Pons (tissue), 1 donor: ENCODE measurements at places on chromosomes 7 and 10.
A peak's percentile ranks its signal among the peaks of the same experiment; 100 is the strongest.

GRCh38 chr10:125984865-125985495 lies 88.6 kb downstream of the FANK1 start:
- no peak for DNase-seq

GRCh38 chr10:55476129-55476528 lies 675.1 kb upstream of the PCDH15 start:
- DNase-seq = no peak

GRCh38 chr10:101353692-101354327 lies at the start of gene BTRC:
BTRC (plus strand) TSS chr10:101354165; CDS start chr10:101354181, 16 bp downstream.
- DNase-seq = peak; percentile 100

- DNase-seq = no peak
Measured at GRCh38 chr7:151385626-151386300, 24.1 kb downstream of the WDR86 start.

DNA sequence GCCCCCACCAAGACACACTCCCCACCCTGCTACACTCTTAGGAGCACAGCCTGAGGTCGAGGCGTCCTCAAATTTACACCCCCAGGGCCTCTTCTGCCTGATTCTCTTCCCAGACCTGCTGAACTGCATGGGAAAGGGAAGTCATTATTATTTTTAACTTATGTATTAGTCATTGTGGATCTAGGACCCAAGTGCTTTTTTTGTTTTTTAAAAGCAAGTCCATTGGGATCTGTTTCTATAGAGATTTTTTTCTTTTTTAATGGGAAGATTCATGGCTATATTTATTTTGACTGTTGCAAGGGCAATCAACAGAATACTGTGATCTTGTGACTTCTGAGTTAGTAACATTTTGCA lies 203.8 kb downstream of the ZMYND11 start:
- no peak for DNase-seq

GRCh38 chr7:118129041-118129795 lies 54.7 kb upstream of the LSM8 start:
- DNase-seq = peak; percentile 24

GRCh38 chr10:97547962-97548361 lies 24.6 kb upstream of the ANKRD2 start:
- DNase-seq = no peak

DNA sequence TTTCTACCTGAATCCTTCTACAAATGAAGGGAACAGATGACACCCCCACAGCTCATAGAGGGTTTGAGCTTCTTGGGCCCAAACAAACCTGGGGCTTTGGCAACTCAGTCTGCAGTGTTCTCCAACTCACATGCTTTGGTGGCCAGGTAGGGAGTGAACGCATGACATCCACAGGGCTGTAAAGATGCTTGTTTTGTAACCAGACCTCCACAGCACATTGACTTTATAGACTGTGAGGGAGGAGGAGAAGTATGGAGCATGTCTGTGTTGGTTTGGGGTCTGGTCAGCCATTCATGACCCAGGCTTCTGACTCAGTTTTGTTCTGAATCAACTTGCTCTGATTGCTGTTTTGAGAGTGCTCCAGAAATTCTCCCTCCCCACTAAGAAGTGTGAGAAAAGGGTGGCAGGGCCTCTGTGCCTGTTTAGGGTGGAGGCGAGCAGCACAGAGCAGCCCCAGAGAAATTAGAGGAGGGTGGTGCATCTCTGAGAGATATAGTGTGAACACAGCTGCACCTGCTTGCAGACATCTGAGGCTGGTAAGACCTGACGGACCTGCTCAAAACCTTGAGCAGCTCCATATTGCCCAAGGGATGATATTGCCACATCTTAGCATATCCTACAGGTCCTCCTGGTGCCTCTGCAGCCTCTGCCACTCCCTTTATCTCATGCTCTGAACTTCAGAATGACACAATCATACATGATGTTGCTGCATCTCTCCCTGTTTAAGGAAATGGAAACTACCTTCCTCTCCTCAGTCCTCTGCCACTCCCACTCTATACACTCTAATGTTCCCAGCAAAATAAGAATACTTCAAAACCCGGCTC lies 287.7 kb downstream of the ABCA13 start:
- DNase-seq = no peak

DNA sequence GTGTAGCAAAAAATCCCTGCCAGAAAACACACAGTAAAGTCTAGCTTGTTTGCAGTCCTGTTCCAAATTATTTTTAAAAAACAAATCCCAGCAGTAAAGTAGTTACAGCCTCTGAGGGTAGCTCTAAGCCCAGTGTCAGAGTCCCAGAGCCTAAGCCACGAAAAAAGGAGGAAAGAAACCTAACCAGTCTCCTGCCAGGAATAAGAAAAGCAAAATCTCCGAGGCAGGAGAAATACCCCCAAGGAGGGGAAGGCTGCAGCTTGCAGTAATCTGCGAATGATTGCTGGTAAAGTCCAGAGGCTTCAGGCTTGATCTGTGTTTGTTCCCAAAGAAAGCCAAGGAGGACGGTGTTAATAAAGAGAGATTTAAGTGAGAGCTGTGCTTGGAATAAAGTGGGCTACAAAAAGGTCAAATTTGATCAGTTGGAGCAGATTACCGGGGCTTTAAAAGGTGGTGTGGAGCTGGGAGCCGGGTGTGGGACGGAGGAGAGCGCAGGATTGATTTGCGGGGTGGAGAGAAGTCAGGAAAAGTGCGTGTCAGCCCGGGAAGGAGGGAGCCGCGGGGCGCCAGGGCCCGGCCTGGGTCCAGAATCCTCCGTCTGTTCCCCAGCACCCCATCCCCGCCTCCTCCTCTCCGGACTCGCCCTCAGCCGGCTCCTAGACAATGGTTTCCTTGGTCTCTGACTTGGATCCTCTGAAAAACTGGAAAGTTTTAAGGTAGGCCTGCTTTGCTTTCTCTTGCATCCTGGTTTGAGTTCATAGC lies 219.4 kb upstream of the CELF2 start:
- DNase-seq = no peak

DNA sequence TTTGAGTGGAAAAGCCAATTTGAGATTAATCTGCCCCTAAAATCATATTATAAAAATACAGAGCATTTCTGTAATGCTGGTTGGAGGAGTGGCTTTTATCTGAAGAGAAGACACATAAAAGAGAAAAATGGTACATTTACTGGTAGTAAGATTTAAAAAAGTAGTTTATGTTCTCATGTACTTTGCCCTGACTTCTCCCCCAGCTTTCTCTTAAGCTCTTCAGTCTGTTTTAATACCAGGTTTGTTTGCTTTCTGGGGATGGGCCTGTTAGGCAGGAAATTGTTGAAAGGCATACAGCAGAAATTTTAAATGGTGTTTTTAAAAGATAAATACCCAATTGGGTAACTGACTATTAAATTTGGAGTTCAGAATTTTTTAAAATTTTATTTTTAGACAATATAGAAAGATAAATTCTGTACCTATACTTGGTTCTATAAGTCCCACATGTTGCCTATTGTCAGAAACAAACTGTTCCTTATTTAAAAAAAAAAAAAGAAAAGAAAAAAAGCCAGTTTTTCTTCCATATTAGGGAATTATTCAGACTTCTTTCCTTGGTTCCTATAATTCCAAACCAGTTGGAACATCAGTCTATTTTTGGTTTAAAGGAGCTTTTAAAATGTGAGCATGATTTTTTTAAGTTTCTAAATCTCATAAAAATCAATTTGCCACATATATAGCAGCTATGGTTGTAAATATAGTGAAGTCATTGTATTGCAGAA lies 136.6 kb downstream of the ARID5B start:
- no peak for DNase-seq

GRCh38 chr7:136617176-136617575 lies 251.3 kb upstream of the CHRM2 start:
- no peak for DNase-seq

DNA sequence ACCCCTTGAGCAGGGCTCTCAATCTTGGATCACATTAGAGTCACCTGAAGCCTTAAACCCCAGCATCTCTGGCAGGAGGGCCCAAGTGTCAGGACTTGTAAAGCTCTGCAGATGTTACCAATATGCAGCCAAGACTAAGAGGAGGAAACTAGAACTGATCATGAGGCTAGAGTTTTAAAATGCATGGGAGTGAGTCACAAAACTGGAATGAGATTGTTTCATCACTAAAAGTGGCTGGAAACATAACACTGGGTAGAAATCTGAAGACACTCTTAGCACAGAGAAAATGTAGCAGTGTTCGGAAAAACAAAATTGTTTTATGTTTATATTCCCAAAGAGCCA lies 63.3 kb upstream of the GHITM start:
- DNase-seq = no peak

GRCh38 chr10:112918771-112919170 lies 31.3 kb upstream of the TCF7L2 start:
- DNase-seq = no peak

DNA sequence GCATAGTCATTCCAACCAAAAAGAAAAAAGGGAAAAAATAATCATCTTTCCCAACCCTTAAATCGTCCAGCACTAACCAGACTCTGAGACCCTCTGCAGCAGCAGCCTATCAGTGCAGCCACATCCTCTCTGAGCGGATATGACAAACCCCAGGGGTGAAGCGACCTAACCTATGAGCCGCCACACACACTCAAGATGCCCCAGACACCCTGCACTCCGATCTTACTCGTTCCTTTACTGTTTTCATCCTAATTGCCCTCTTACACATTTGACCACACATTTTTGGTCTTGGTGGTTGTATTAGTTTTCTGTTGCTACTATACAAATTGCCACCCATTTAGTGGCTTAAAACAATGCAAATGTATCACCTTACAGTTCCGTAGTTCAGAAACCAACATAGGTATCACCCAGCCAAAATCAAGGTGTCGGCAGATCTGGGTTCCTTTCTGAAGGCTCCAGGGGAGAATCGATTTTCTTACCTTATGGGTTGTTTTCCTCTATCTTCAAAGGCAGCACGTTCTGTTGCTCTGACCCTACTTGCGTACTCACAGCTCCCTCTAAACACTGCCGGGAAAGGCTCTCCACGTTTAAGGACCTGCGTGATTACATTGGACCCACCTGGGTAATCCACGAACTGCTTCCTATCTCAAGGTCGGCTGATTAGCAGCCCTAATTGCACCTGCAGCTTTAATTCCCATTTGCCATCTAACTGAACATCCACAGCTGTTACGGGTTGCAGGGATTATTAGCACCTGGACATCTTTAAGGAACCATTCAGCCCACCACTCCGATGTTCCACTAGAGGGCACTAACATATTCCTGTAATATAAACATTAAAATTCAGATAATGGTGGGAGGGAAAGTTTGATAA lies 37.3 kb upstream of the PRSS1 start:
- DNase-seq = no peak

- no peak for DNase-seq
Measured at GRCh38 chr10:51950371-51950995, 251.1 kb upstream of the CSTF2T start.

DNA sequence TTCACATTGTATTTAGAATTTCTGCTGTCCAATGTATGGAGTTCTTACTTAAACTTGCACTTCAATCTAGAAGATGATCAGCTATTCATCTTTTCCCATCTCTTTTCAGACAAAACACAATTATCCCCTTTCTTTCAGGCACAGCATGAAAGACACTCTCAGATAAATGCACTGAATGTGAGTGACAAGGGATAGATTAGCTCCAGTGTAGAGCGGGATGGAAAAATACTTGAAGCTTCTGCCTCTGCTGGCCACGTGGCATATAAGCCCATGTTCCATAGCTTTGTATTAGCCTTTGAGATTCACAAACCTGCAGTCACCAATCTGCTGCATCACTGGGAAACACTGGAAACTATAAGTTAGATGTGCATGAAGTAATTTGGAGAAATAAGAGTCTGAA lies 162.2 kb upstream of the FAM3C start:
- peak; percentile 71 for DNase-seq

GRCh38 chr7:45882465-45882810 lies 5.8 kb upstream of the IGFBP1 start:
- no peak for DNase-seq

GRCh38 chr10:132872658-132873057 lies 69.7 kb downstream of the CFAP46 start:
- no peak for DNase-seq

DNA sequence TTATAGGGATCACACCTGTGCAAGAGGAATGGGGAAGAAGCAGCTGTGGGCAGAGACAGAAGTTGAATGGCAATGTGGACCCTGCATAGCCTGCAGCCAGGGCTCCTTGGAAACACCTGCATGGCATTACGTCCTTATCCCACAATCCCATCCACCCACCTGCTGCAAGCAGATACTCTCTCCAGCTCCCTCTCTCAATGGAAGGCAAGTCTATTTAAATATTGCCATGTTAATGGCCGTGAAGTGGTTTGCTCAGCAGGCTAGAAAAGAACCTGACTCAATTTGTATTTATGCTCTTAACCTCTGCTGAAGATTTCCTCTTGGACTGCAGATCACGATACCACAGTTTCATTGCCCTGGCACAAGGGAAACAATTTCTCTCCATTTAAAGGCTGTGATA lies 417.0 kb downstream of the TYW1 start:
- DNase-seq = no peak

GRCh38 chr10:91077549-91078071 lies 142.9 kb upstream of the PCGF5 start:
- peak; percentile 24 for DNase-seq

GRCh38 chr10:122981066-122981464 lies 864 bp downstream of the PSTK start:
- peak; percentile 57 for DNase-seq

GRCh38 chr7:71325151-71325550 lies 193.2 kb downstream of the GALNT17 start:
- DNase-seq = no peak

- DNase-seq = peak; percentile 98
Measured at GRCh38 chr7:77450613-77451012, 34.5 kb upstream of the GSAP start.

- no peak for DNase-seq
Measured at GRCh38 chr7:77558284-77558967, 21.3 kb downstream of the PTPN12 start.

GRCh38 chr7:95411036-95411435 lies 14.9 kb upstream of the PON3 start:
- DNase-seq = no peak

- DNase-seq = no peak
Measured at GRCh38 chr7:979886-980571, 3.0 kb upstream of the CYP2W1 start.

DNA sequence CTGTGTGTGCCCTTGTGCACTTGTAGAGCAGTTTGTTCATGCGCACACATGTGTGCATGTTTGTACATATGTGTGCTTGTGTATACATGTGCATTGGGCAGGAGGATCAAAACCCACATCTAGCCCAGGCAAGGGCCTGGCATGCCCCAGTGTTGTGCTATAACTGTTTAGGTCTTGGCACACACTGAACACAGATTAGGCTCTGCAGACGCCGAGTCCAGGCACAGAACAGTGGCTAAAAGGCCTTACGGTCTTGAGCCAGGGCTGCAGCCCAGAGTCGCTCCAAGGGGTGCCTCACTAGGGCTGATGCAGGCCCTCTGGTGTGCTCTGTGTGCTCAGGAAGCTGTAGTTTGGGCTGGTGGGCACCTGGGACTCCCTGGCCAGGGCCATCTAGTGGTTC lies 55.7 kb downstream of the YKT6 start:
- DNase-seq = no peak

- no peak for DNase-seq
Measured at GRCh38 chr10:133286366-133286765, 9.7 kb upstream of the ADAM8 start.

- DNase-seq = peak; percentile 34
Measured at GRCh38 chr7:7159063-7159658, 23.2 kb upstream of the C1GALT1 start.

GRCh38 chr7:20561908-20562307 lies 53.6 kb upstream of the ABCB5 start:
- no peak for DNase-seq

- DNase-seq = no peak
Measured at GRCh38 chr10:67612577-67613537, 83.1 kb downstream of the CTNNA3 start.

GRCh38 chr7:87426160-87426559 lies 49.3 kb downstream of the ABCB4 start:
- no peak for DNase-seq

GRCh38 chr7:135428011-135428410 lies 81.9 kb downstream of the CNOT4 start:
- DNase-seq = no peak
